Suprapubic skin (tissue), 4 donors: ENCODE measurements at places on chromosomes 12 and 14.

DNA sequence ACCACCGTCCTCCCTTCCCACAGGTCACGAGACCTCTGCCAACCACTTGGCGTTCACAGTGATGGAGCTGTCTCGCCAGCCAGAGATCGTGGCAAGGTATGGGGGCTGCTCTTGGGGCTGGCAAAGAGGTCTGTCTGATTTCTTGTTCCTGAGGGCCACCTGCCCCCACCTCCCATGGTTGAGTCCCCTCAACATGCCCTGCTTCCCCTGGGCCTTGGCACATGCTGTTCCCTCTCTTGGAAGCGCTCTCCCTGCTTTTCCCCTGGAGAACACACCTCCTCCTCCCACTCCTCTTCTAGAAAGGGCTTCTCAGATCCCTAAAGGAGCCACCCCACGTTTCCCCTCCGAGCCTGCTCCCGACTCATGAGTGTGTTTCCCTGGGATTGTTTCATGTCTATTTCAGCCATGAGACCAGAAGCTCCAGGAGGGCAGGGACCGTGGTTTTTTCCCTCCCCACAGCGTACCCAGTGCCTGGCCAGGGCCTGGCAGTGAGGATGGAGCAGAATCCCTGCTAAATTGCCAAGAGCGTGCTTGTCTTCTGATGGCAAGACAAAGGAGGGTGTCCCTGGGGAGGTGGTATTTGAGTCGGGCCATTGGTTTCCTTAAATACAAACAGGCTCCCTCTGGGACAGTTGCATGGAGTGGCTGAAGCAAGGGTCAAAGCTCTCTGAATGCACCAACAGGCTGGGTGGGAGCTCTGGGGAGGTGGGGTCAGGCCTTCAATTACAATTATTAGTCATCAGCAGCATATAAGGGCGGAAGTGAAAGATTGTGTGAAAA, 34.1 kb downstream of the CYP46A1 start:
- H3K4me3 ChIP-seq: no peak overlapping the region
- no peak for DNase-seq
- no peaks in the 10 kb centered on the region for H3K27me3 ChIP-seq
- no peak overlapping the region for H3K27ac ChIP-seq

DNA sequence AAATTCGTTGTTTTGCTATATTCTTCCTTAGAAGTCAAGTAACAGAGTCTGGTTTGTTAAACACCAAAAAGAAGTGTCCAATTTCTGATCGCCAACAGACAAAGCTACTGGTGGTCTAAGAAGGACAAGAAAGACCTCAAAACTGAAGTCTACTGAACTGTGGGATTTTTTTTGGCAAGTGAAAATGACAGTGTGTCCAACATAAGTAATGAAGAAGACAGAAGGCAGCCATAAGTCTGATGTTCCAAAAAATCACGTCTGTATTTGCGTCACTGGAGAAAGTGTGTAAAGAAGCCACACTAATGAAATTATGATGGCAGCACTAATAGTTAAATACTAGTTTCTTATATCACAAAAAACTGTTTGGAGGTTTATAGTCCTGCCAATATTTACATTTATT, 32.6 kb downstream of the WASHC3 start:
- H3K27me3 ChIP-seq: no peaks in the 10 kb centered on the region
- H3K4me3 ChIP-seq: no peak overlapping the region

DNA sequence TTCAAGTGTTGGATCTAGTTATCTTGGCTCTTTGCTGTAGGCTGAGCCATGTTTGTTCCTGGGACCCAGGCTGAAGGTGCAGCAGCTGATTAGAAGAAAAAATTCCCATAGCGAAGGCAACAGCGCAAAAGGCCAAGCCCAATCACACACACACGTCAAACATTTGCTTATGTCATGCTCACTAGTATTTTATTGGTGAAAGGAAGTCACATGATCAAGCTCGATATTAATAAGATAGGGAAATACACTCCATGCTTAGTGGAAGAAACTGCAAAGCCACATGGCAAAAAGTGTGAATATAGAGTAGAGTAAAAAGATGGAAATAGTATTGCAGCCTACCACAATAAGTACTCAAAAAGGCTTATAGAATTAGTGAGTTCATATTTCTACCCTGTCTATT, 373.5 kb upstream of the FAR2 start:
- H3K36me3 ChIP-seq: no peaks in the 10 kb centered on the region
- no peak overlapping the region for H3K27ac ChIP-seq
- H3K4me1 ChIP-seq: no peaks in the 10 kb centered on the region
- no peaks in the 10 kb centered on the region for H3K27me3 ChIP-seq

- no peaks in the 10 kb centered on the region for H3K36me3 ChIP-seq
- peaks cover 74% of the 10 kb centered on the region for H3K27me3 ChIP-seq
- peaks cover 15% of the 10 kb centered on the region for H3K4me1 ChIP-seq
- H3K27ac ChIP-seq: no peak overlapping the region
- H3K4me3 ChIP-seq: peak overlapping the region; percentile 60
These were observed 721 bp downstream of the CABP1 start for GRCh38 chr12:120640861-120641833.

- no peaks in the 10 kb centered on the region for H3K36me3 ChIP-seq
- no peak for DNase-seq
- H3K4me3 ChIP-seq: no peak overlapping the region
- H3K4me1 ChIP-seq: peaks cover 48% of the 10 kb centered on the region
- no peak overlapping the region for H3K27ac ChIP-seq
These were observed 39.6 kb downstream of the CCDC88C start for GRCh38 chr14:91377700-91378652.

GRCh38 chr14:93113678-93114067, 2.1 kb downstream of the ITPK1 start:
- no peaks in the 10 kb centered on the region for H3K36me3 ChIP-seq
- no peak overlapping the region for H3K27ac ChIP-seq
- H3K4me3 ChIP-seq: peak overlapping the region; percentile 85
- no peaks in the 10 kb centered on the region for H3K27me3 ChIP-seq
- peaks cover 31% of the 10 kb centered on the region for H3K4me1 ChIP-seq

DNA sequence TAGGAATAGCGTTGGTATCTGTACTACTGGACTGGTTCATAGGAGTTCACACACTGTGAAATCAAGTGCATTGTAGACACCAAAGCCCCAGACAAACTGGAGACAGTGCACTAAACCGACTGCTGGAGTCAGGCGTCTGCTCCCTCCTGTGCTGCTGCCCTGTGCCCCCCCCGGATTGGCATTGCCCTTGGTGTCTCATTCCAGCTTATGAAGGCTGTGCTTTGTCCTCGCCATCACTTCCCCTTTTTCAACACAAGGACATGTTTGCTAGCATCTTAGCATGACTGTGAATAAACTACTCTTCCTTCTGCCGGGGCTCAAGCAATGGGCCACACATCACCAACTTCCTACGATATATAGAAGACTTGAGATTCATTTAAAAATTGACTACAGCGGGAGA, 84.0 kb downstream of the TMCC3 start:
- no peaks in the 10 kb centered on the region for H3K27me3 ChIP-seq
- no peak overlapping the region for H3K4me3 ChIP-seq
- no peak overlapping the region for H3K27ac ChIP-seq
- peaks cover 16% of the 10 kb centered on the region for H3K36me3 ChIP-seq
- DNase-seq: no peak

DNA sequence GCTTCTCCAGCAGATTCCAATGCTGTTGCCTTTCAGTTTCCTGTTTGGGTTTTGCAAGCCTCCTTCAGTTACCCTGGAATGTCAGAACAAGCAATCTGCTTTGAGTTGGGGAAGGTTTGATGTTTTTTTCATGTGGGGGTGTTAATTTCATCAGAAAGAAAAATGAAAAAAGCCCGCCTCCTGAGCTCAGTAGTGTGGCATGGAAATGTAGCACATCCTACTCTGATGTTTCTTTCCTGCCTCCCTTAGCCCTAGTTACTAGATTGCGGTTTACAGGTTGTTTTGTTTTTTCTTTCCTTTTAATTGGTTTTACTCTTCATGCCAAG, 22.6 kb downstream of the IFNG-AS1 start:
- no peaks in the 10 kb centered on the region for H3K36me3 ChIP-seq
- no peak for DNase-seq
- no peaks in the 10 kb centered on the region for H3K27me3 ChIP-seq
- H3K4me3 ChIP-seq: no peak overlapping the region
- H3K4me1 ChIP-seq: no peaks in the 10 kb centered on the region

DNA sequence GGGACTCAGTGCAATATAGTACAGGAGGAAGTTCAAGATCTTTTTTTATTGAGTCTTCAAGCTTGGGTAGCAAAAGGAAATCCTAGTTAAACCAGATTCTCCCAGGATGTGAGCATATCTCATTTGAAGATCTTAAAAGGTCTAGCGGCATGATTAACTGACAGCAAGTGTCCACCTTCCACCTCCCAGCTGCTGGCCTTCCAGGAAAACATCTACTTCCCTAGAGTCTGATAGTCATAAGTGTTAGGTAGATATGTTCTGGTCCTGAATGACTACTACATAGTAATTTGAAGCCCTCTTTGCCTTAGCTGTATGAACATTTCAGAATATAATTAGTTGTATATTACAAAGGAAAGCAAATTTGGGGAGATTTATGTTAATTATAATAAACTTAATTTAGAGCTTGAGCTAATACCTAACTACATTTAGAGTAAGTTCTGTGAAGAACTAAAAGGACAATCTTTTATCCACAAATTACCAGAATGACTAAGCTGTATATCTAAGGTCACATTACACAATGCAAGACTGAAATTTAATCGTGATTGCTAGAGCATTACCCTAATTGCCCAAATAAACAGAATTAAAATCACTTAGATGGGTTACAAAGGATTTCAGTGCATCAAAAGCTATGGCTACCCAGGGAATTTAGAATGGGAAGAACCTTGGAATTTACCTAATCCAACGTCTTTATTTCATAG, 9.9 kb downstream of the LGR5 start:
- no peak for DNase-seq
- H3K4me3 ChIP-seq: no peak overlapping the region
- no peaks in the 10 kb centered on the region for H3K4me1 ChIP-seq
- H3K27me3 ChIP-seq: peaks cover 3% of the 10 kb centered on the region
- H3K27ac ChIP-seq: no peak overlapping the region

- H3K27ac ChIP-seq: no peak overlapping the region
- no peaks in the 10 kb centered on the region for H3K36me3 ChIP-seq
- no peak for DNase-seq
- peaks cover 65% of the 10 kb centered on the region for H3K4me1 ChIP-seq
- H3K27me3 ChIP-seq: peaks cover 7% of the 10 kb centered on the region
These were observed 1.6 kb downstream of the PAPLN start for GRCh38 chr14:73238941-73239340.

DNA sequence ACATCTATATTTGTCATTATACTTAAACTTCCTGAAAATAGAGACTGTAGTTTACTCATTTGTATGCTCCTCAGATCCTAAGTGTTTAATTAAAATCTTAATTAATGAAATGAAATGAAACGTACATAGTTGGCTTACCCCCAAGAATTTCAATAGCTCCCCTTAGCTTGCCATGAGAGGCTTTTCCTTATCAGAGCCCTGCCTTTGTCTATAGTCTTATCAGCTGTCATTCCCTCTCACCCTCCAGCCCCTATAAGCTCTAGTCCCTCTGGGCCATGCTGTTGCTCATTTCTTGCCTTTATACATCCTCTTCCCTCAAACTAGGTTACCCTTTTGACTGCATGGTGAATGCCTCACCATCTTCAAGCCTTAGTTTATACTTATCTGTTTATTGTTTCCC, 1.1 kb upstream of the RTRAF start:
- peaks cover 15% of the 10 kb centered on the region for H3K36me3 ChIP-seq
- H3K27ac ChIP-seq: no peak overlapping the region
- no peak overlapping the region for H3K4me3 ChIP-seq
- no peaks in the 10 kb centered on the region for H3K27me3 ChIP-seq
- no peak for DNase-seq

DNA sequence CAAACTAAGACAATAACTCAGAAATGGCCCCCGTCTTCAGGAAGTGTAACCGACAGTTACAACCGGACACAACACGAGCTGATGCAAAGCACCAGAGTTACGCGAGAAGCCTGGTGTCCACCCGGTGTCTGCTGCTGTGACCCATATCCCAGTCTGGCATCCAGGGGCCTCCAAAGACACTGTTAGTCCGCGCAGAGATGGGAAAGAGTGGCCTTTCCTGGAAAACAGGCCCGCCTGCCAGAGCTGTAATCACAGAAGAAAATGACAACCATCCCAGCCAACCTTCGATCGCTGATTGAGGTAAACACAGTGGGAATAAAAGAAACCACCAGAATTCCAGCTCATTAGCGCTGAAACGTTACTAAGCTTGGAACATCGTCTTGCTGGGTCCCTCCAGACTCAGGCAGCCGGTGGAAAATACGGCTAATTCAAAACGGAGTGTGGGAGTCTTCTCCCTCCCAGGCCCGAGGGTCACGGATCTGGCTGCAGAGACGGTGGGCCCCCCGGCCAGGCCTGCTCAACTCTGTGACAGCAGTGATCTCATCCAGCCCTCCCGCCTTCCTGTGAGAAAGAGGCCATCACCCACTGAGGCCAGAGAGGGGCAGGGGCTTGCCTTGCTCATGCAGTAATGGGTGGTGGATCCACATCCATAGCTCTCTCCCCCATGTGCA, 273.9 kb upstream of the RTL1 start:
- H3K36me3 ChIP-seq: no peaks in the 10 kb centered on the region
- H3K4me1 ChIP-seq: no peaks in the 10 kb centered on the region
- no peak for DNase-seq
- no peak overlapping the region for H3K4me3 ChIP-seq
- H3K27ac ChIP-seq: no peak overlapping the region

- H3K4me1 ChIP-seq: peaks cover 27% of the 10 kb centered on the region
- H3K36me3 ChIP-seq: no peaks in the 10 kb centered on the region
- H3K4me3 ChIP-seq: no peak overlapping the region
- peak overlapping the region; percentile 74 for H3K27ac ChIP-seq
- no peak for DNase-seq
- H3K27me3 ChIP-seq: no peaks in the 10 kb centered on the region
These were observed 49.1 kb downstream of the B4GALNT3 start for GRCh38 chr12:508795-509194.

DNA sequence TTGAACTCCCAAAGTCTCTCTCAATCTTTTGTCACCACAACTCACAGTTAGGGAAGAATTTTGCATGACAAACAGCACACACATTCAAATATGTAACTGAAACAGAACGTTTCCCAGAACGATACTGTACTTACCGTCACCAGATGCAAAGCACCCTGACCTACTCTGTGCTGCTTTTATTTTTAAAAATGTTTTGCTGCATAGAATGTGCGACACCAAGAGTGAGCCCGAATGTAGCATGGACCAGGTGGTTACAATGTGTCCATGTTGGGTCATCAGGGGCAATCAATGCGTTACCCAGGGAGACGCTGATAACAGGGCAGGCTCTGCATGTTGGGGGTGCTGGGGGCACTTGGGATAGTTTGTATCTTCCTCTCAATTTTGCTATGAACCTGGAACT, 14.6 kb upstream of the EIF5 start:
- H3K27ac ChIP-seq: no peak overlapping the region
- no peak overlapping the region for H3K4me3 ChIP-seq
- H3K27me3 ChIP-seq: no peaks in the 10 kb centered on the region
- H3K4me1 ChIP-seq: no peaks in the 10 kb centered on the region
- no peak for DNase-seq
